Stimulated activated CD8-positive, alpha-beta memory T cell treated with anti-CD3 and anti-CD28 coated beads, Interleukin-7, amount 100 ng/mL, for 1 hour (primary cell): ENCODE measurements at places on chromosomes 16 and 17.

GRCh38 chr16:89256651-89257254, 39.2 kb downstream of the ZNF778 start:
- peak; percentile 48 for DNase-seq

DNA sequence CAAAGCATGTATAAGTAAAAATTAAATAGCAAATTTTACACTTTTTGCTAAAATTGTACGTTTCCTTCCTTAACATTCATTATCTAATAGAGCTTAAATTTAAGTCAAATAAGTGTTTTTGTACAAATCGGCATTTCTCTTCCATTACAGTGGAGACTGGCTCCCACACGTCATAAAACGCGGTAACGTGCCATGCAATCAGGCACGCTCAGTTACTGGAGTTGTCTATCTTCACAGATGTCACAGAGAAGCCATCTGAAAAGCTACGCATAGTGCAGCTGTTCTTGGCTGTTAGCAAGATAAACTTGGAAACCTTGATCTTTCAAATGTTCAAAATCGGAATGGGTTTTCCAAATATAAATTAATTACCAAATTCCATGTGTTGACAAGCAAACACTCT, 165.3 kb downstream of the STX8 start:
- no peak for DNase-seq

DNA sequence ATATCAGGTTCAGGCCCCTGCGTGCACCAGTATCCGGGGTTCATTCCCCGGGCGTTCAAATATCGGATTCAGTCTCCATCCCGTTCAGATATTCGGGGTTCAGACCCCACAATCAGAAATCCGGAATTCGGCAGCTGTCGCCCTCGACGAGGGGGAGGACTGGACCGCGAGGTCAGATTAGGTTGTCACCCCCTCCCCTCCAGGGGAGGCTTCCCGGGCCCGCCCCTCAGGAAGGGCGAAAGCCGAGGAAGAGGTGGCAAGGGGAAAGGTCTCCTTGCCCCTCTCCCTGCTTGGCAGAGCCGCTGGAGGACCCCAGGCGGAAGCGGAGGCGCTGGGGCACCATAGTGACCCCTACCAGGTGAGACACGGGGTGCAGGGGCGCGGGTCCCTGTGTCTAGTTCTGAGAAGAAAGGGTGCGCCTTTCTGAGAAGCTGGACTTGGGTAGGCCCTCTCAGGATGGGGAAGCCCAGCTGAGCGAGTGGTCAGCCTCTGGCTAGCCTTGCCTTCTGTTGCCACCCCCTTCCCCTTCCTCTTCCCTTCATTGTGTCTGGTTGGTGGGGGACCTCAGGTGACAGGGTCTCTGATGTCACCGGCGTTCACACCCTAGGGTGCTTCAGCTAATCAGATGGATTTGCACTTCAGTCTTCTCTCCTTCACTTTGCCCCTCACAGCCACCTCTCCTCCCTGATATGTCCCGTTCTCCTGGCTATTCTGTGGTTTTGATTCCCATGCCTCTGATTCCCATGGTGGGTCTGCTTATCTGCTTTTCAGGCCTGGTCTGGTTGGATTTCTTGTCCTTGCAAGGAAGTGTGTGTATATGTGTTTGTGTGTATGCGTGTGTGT, 844 bp downstream of the TAOK2 start:
- no peak for DNase-seq

- no peak for DNase-seq
Measured at GRCh38 chr16:75429621-75430403, 3.5 kb downstream of the CFDP1 start.

DNA sequence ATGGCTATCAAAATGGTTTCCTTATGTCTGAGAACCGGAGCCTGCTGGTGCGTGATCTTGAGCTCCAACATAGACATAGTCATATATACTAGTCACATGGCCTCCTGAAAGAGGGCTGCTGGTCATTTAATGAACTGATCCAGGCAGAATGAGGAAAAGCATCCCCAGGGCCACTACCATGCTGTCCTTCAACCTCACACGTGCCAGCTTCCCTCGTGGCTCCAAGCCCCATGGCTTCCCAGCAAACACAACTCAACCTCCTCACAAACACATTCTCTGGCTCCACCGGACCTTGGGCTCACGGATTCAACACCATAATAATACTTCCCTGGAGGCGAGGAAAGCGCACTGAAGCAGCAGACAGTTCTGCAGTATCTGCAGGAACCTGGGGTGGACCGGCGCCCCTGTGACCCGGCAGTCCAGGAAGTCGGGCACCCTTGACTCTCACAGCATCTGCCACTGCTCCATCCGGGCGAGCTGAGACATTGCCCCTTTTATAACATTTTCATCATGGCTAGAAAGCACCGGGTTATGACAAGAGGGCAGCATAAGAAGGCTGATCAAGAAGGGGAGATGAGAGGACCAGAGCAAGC, 57.2 kb upstream of the CDH5 start:
- DNase-seq, result no peak

DNA sequence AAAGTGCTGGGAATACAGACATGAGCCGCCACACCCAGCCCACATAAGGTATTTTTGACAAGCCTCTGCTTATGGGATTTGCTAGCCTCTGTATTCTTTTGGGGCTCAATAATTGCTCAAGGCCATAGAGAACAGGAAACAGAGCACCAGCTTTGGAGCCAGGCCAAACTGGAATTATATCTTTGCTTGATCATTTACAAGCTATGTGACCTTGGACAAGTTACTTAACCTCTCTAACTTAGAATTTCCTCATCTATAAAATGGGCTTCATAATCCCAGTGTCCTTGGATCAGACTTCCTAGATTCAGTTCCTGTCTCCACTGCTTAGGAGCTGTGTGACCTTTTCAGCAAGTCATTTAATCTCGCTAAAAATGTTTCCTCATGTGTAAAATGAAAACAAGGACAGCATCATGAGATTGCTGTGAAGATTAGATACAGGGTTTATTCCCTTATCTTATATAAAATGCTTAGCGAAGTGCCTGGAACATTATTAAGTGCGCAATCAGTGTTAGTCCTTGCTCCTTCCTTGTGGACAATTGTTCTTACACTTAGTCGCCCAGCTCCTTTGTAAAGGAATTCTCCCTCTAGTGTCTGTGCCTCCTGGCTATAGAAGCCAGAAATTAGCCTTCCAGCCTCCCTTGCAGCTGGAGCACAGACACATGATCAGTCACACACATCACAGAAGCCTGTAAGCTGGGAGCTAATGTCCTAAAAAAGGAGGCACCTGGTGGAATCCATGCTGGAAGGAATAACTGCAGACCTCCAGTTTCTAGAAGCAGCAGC, 16.6 kb downstream of the KRT9 start:
- DNase-seq, result no peak

- no peak for DNase-seq
Measured at GRCh38 chr16:10763456-10763855, 19.8 kb downstream of the NUBP1 start.

DNA sequence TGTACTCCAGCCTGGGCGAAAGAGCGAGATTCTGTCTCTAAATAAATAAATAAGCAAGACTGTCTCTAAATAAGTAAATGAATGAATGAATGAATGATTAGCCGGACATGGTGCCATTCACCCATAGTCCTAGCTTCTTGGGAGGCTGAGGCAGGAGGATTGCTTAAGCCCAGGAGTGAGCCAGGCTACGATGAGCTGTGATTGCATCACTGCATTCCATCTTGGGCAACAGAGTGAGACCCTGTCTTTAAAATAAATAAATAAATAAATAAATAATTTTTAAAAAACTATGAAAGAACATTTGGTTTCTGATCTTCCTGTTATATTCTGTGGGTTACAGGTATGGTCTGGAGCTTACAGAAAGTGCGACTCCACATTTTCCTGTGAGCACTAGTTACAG, 65.0 kb downstream of the C17orf58 start:
- DNase-seq, result no peak

DNA sequence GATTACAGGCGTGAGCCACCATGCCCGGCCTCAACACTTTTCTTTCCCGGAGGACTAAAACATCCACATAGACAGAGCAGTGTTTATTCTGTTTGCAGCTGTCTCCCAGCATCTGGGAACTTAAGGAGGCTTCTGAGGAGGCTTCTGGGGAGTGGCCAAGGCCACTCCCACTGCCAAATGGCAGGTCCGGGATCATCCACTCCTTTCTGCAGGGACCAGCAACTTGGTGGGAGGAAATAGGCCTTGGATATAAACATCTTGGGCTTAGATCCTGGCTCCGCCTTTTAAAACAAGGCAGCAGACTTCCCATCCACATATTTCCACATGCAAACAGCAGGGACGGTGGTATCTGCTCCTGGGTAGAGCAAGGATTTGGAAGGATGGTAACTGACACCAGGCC, 14.1 kb upstream of the SPATA32 start:
- DNase-seq, result no peak

GRCh38 chr16:74020095-74020670, 276.4 kb upstream of the PSMD7 start:
- DNase-seq, result no peak

DNA sequence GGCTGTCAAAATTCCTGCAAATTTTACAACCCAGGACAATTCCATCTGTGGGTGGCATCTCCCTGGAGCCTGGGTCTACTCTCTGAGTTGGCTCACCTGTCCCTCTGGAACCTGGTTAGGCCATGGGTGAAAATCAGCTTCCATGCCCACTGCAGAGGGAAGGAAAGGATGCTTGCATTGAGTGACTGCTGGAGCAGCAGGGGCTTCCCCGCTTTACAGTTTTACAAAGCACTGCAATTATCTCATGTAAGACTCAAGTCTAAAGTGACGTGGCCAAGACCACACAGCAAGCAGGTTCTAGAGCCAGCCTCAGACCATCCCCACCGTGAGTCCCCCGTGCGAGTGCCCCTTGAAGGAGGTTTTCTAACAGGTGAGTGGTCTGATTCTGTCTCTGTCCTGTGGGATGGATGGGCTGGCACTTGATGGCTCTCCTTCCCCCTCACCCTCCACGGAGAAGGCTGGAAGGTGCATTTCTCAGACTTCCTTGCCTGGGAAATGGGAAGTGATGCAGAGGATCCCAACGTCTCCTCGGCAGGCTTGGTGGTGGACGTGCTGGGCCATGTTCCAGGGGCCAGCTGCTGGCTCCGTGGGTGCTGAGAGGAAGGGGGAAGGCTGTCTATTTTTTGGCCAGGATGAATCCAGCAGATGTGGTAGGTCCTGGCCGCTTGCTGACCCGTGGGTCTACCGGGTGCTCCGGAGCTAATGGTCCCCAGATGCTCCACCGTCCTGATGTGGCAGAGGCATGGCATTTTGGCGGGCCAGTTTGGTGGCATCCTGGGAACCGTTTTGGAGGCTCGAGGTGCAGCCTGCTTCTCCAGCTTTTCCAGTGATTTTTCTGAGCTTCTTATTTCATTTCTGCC, 26.3 kb upstream of the CBX4 start:
- no peak for DNase-seq

DNA sequence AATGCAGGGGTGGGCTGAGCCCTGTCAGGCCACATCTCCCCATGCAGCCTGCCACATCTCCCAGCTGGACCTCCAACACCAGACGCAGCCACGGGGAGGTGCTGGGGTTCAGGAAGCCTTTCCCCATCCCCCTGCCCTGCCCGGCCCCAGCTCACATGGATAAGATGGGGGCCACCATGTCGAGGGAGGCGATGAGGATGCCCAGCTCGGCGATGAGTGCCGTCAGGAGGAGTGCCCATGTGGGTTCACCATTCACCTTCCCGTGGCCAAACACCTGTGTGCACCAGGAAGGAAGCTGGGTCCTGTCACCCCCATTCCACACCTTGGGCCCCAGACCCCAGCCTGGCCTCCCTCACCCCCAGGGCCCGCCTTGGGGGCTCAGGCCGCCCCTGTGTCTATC, 5.7 kb upstream of the LCAT start:
- no peak for DNase-seq

DNA sequence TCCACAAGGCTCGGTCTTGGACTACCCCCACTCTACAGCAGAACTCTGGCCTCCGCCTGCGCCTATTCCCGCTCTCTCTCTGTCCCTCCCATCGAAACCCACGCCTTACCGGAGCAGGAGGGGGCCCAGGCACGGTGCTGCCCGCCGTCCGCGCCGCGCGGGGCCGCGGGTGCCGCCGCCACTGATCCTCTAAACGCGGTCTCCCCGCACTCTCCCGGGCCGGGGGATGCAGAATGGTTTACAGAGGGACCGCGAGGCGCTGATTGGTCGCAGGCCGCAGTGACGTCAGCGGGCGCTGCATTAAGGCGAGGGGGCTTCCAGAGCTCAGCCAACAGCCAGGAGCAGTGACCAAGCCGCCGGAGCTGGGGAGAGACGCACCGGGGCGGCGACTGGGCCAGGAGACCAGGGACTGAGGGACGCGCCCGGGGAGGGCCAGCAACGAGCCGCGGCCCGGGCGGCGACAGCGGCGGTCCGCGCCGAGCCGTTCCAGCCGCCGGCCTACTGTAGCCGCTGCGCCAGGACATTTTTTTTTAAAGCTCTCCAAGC, 747 bp upstream of the LHX1 start:
- DNase-seq, result no peak

GRCh38 chr17:16866436-16866835, 105.5 kb downstream of the TNFRSF13B start:
- DNase-seq, result no peak

DNA sequence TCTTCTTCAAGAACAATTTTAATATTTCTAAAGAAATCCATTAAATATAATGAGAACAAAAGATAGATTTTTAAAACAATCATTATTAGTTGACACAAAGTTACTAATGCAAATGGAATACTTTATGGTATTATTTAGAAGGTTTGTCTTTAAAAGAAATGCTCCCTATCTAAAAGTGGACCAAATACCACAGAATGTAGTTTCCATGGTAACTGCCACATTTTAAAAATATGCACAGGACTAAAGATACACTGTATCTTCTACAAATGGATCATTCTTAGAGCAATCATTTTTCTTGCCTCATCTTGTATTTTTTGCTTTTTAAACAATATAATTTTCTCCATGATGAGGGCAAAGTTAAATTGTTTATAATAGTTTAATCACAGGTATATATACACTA, 296.0 kb downstream of the CEP112 start:
- no peak for DNase-seq

DNA sequence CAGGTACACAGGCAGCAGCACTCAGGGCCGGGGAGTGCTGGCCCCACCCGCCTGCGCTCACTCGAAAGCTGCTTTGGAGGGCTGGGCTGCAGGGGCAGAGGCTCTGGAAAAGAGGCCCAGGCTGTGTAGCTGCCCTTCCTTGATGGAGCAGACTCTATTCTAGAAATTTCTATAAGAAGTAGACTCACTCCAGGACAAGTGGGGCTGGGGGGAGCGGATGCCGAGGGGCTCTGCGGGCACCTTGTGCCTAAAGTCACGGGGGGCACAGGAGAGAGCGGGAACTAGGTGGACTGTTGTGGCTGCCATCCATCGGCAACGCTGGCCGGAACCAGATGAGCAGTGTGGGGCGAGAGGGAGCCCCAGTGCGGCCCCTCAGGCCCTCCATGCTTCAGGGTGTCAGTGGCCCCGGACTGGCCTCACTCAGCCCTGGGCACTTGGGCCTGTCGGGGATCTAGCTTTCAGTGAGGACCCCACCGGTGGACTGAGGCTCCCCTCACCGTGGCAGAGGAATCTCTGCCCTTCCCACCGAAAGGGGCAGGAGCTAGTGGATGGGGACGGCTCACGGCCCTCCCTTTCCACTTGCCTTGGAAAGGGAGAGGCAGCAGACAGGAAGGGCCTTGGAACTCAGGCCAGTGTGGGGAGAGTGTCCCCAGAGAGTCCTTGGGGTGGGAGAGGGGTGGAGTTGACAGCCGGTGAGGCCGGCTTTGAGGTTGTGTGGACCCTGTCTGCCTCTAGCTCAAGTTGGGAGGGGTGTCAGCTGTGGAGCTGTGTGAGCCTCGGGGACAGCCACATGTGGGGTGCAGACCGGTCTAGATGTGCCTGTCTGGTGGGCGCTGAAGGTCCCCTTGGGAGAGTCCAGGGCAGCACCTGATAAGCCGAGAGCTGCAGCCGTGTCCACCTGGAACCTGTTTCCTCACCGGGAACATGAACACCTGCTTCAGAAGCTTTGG, 16.6 kb downstream of the ENDOV start:
- DNase-seq, result no peak
